NCI-H1694 (cell line): ENCODE measurements at places on chromosomes 7 and 10.

DNA sequence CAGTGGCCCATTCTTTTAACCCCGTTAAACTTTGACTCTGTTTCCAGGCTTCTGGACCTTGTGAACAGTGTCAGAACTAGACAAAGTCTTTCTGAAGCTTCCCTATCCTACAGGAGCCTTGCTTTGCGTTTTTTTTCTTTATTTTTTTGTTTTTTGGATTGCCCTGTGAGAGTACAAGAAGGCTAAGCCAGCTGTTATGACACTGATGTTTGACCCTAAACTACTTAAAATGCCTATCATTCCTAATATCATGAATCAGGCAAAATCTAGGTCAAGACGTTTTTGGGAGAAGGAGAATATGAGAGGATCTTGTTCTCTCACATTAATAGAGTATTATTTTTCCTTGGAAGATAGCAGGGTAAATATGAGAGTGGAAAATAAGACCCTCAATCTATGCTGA lies 79.8 kb downstream of the EPDR1 start:
- no peak for DNase-seq

GRCh38 chr7:108525327-108525984 lies 479 bp downstream of the PNPLA8 start:
- DNase-seq = peak; percentile 74

- DNase-seq = no peak
Measured at GRCh38 chr10:35608328-35608672, 3.2 kb downstream of the GJD4 start.

DNA sequence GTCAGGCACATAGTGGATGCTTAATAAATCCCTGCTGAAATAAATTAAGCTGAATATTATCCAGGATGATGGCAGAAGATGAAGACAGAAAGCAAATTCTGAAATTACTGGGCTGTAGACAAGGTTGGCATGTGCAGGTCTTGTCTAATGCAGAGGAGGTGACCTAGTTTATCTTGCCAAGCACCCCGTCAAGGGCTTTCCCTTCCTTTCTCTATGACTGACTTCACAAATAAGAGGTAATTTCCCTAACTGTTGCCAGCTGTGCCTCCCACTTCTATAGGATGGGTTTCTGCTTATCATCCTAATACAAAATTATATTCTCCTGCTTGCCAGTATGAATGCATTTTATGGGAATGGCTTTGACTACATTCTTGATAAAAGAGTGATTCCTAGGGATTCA lies 38.0 kb downstream of the LHFPL3 start:
- no peak for DNase-seq

GRCh38 chr10:15369256-15370211 lies 1.6 kb downstream of the FAM171A1 start:
- no peak for DNase-seq

DNA sequence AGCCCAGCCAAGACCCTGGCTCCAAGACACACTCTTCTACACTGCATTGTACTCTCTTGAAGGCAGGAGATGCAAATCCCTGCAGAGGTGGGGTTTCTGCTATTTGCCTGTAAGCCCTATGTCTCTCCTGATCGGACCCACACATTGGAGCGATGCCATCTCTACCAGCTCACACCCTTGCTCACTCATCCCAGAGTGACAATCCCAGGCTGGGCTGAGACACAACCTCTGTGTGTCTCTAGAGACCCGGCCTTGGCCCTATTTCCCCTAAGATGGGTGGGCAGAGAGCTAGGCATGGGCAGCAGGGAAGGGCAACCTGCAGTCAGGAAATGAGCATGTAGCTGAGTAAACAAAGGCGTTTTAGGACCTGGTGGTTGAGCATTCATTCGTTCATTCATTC lies 25.6 kb downstream of the CCDC3 start:
- DNase-seq = no peak

GRCh38 chr10:100750291-100751210 lies 5.2 kb downstream of the PAX2 start:
- DNase-seq = no peak

GRCh38 chr7:18975689-18976280 lies 141.7 kb downstream of the TWIST1 start:
- DNase-seq = no peak

GRCh38 chr10:74025380-74025978 lies 27.6 kb downstream of the VCL start:
- DNase-seq = no peak

DNA sequence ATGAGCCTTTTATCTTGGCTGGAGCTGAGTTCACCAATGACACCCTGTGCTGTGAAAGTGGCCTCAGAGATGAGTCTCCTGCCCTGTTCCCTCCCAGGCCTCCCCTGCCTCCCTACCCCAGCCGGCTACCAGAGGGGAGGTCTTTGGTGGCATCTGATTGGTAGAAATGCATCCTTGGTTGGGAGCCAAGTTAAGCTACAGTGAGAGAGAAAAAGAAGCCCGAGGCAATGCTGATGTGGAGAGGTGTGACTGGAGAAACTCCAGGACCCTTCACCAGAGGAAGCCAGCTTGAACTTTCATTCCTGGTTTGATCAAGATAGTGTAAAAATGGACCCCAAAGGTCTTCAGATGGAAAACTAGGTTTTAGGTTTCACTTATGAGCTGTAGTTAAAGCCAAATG lies 191.1 kb upstream of the TCF7L2 start:
- no peak for DNase-seq

- DNase-seq = no peak
Measured at GRCh38 chr10:74123081-74123480, 27.5 kb downstream of the AP3M1 start.
